A375 (cell line): ENCODE measurements at places on chromosomes 4 and X. TPM values are rescaled to one million over a fixed set of nuclear protein-coding genes. Genes with fewer than 3 reads are reported as not detected.

MAOB gene
- total RNA-seq, result 0.08 TPM in 1 of 2 replicates, not detected in the other

PLS3 gene
- total RNA-seq, result 17.6 and 22.1 TPM in 2 replicates

TMPRSS11F gene
- total RNA-seq, result not detected in 2 replicates

EVC gene
- 20.7 and 22.7 TPM in 2 replicates for total RNA-seq

BEND2 gene
- not detected in 2 replicates for total RNA-seq

CCKAR gene
- total RNA-seq, result not detected in 2 replicates

SEPSECS gene
- total RNA-seq, result 6.9 and 10.0 TPM in 2 replicates

ASB9 gene
- 20.6 and 25.1 TPM in 2 replicates for total RNA-seq

TCP11X2 gene
- not detected in 2 replicates for total RNA-seq

STK32B gene
- 28.3 and 31.0 TPM in 2 replicates for total RNA-seq

PDCL2 gene
- 3.0 and 3.1 TPM in 2 replicates for total RNA-seq

NSUN7 gene
- total RNA-seq, result not detected in 2 replicates

CXCR3 gene
- not detected in 2 replicates for total RNA-seq

HAND2 gene
- 6.3 and 6.6 TPM in 2 replicates for total RNA-seq

GAGE10 gene
- total RNA-seq, result not detected in 2 replicates

CPZ gene
- 0.16 TPM in 1 of 2 replicates, not detected in the other for total RNA-seq

MTTP gene
- total RNA-seq, result not detected in 2 replicates

PCDH10 gene
- 10.3 and 12.8 TPM in 2 replicates for total RNA-seq

TLR2 gene
- total RNA-seq, result 0.13 TPM in 1 of 2 replicates, not detected in the other

SHROOM2 gene
- 20.2 and 27.6 TPM in 2 replicates for total RNA-seq

USP17L20 gene
- not detected in 2 replicates for total RNA-seq

CENPI gene
- 6.8 and 7.3 TPM in 2 replicates for total RNA-seq

SPATA4 gene
- 0.05 and 0.30 TPM in 2 replicates for total RNA-seq

RHOXF1 gene
- not detected in 2 replicates for total RNA-seq

CSAG1 gene
- total RNA-seq, result 60.4 and 67.0 TPM in 2 replicates

MCTS1 gene
- 57.4 and 65.9 TPM in 2 replicates for total RNA-seq

ZMAT1 gene
- total RNA-seq, result 0.04 and 0.05 TPM in 2 replicates

POU4F2 gene
- not detected in 2 replicates for total RNA-seq

NXT2 gene
- 2.2 and 3.8 TPM in 2 replicates for total RNA-seq

F9 gene
- total RNA-seq, result not detected in 2 replicates

RHOXF2 gene
- total RNA-seq, result not detected in 2 replicates
